ENCODE measurements at places on chromosomes 3 and 15. TPM values are rescaled to one million over a fixed set of nuclear protein-coding genes. Genes with fewer than 3 reads are reported as not detected.

The KCNMB2 gene
- 1.1 TPM for total RNA-seq

The KNG1 gene
- not detected for total RNA-seq

The LRTM1 gene
- total RNA-seq = 0.29 TPM

The TMEM207 gene
- total RNA-seq = not detected

The TMEM212 gene
- not detected for total RNA-seq

The PLSCR5 gene
- total RNA-seq = not detected

The EBLN2 gene
- total RNA-seq = 6.3 TPM

Measured in type B pancreatic cell (in vitro differentiated cells).